ENCODE measurements at places on chromosomes 13 and 19. TPM values are rescaled to one million over a fixed set of nuclear protein-coding genes. Genes with fewer than 3 reads are reported as not detected.

- no peak for DNase-seq
These were observed 29.8 kb upstream of the IL17D start for GRCh38 chr13:20673715-20674114.

Gene COL5A3
- total RNA-seq = 0.98 TPM

Gene ZNF730
- total RNA-seq = not detected

GRCh38 chr13:50340146-50340545 is 324.9 kb downstream of the KCNRG start:
- no peak for DNase-seq

Gene TMEM38A
- total RNA-seq = 4.5 TPM

DNA sequence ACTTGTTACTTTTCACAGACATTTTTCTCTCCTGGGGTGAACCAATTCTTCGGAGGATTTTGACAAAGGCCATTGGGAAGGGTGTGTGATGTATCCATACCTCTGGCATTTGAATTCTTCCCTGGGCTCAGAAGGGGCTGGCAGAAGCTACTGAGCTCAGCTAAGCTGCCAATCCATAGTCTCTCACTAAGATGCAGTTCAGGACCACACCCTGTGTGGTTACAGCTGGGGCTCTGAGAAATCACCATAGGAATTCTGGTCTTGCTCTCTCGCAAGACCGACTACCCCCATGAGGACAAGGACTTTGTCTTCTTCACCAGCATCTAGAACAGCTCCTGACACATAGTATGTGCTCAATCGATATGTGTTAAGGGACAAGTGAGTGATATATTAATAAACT is 6.0 kb downstream of the C13orf42 start:
- DNase-seq = no peak

Gene CEBPG
- 91.3 TPM for total RNA-seq
